ENCODE measurements at places on chromosomes 3 and 15.

DNA sequence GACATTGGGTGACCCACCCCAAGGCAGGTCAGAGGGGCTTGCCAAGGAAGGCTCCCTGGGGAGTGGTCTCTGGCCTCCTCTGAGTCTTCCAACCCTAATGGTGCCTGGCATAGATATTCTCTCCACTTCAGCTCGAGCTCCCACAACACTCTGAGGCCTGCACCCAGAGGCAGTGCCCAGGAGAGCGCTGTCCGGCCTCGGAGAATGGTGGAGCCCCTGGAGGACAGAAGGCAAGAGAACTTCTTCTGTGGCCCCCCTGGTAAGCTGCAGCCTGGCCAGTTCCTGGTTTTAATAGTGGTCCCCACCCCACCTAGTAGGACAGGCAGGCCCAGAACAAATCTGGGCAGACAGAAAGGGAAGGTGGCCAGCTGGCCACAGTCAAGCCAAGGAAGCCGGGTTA, 7.0 kb downstream of the DISP2 start:
- DNase-seq: no peak

GRCh38 chr3:172675441-172676193, 35.2 kb downstream of the NCEH1 start:
- DNase-seq: no peak

DNA sequence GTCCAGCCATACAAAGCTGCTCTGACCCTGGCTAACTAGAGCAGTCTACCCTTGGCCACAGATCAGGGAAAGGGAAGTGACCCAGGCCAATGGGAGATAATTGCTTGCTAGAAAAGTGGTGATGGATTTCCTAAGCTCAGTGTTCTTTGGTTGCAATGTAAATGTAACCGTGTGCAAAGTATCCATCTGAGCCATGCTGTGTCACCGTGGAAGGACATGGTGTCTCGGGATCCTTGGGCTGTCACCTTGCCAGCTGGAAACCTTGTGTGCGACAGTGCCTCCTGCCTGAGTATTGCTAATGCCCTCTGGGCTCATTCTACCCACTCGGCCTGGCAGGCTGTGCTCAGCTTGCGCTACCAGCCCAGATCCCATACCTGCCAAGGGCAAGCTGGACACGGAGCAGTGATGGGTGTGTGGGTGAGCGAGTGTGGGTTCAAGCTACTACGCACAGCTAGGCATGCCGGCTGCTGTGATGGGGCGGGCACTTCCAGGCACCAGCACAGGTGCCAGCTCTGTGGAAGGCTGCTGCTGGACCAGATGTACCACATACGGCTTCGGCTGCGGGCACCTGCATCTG, 10.7 kb upstream of the SIAH2 start:
- no peak for DNase-seq

GRCh38 chr3:36957063-36957462, 12.2 kb upstream of the TRANK1 start:
- no peak for DNase-seq

DNA sequence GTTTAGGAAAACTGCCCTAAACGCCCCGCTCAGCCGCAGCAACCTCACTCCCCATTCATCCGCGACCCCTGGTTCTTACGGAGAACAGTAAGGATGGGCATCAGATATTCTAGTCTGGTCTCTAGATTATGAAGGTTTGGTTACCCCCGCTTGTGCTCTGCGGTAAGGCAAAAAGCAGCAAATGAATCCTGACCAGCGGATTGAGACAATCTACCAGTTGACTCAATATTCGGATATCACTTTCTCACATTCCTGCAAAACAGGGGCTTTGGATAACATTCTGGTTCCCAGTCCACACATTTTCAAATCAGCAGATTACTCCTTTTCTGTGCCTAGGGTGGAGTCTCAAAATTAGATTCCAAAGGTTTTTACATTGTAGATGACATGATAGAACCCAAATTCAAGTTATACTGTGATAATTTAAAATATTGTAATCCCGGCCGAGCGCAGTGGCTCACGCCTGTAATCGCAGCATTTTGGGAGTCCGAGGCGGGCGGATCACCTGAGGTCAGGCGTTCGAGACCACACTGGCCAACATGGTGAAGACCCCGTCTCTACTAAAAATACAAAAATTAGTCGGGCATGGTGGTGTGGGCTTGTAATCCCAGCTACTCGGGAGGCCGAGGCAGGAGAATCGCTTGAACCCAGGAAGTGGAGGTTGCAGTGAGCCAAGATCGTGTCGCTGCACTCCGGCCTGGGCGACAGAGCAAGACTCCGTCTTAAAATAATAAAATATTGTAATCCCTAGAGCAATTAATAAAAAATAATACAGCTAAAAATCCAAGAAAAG, 1.1 kb upstream of the CYFIP1 start:
- no peak for DNase-seq

GRCh38 chr3:49104052-49104426, 518 bp downstream of the QARS1 start:
- no peak for DNase-seq

DNA sequence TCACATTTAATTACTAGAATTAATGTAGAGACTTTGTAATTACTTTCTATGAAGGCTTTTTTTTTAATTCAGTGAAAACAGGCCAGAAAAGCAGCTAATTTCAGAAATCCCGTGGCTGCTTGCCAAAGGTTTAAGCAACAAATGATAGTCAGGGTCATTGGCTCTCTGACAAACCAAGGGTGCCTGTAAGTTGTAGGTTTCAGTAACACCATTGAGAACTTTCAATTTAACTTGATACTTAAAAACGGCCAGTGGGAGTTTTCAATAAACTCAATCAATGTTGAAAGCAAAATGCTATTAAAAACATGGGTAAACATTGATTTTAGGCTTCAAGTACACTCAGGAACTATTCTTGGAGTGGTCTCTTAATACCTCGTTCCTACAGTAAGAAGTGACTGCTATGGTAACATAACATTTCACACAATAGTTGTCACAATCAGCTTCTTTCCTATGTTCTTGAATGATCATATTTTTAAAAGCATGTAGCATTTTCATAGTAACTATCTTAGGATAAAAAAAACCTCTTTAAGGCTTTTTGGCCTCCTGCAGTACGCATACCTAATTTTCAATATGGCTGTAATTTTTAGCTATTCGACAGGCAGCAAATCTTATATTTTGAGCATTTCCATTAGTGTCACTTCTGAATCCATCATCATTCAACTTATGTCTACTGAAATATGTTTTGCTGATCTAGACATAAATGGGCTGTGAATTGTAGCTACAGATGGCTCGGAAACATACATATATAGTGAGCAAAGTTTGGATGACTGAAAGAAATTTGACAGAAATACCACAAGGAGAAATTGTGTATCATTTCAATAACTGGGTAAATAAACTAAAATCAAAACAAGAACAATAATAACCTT, 592.1 kb upstream of the GBE1 start:
- no peak for DNase-seq

DNA sequence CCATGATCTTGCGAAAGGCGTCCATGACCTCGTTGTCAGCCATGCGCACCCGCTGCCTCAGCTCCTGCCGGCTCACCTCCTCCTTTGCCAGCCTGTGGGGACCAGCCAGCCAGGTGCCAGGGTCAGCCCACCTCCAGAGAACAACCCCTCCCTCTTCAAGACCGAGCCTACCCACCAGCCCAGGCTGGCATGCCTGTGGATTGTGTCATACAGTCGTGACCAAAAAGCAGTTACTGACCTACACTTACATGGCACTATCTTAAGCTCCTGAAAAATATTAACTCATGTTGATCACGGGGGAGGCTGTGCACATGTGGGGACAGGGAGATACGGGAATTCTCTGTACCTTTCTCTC, 10.7 kb upstream of the CAMK1 start:
- DNase-seq: no peak

Data from stimulated activated CD4-positive, alpha-beta T cell treated with anti-CD3 and anti-CD28 coated beads, Interleukin-4, amount 100 ng/mL, for 48 hours (primary cell).